ENCODE measurements at places on chromosomes 4 and X. TPM values are rescaled to one million over a fixed set of nuclear protein-coding genes. Genes with fewer than 3 reads are reported as not detected.

GIMD1 gene
- not detected for total RNA-seq

IGFBP7 gene
- total RNA-seq, result 2,270 TPM

SHOX gene
- not detected for total RNA-seq

CT45A10 gene
- total RNA-seq, result not detected

BEND2 gene
- total RNA-seq, result not detected

DNA sequence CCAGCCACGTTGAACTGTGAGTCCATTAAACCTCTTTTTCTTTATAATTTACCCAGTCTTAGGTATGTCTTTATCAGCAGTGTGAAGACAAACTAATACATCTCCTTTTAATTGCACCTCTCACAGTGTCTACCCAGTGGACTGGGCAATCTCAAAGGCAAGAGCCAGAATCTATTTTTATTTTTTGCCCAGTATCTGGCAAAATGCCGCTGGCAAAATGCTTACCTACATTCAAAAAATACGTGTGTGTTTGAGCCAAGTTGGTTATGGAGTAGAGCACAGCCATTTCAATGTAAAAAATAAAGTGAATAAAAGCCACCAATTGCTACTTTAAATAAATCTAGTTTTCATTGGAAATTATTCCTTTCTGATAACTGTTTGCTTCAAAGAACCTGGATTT lies 199.9 kb downstream of the GC start:
- DNase-seq, result no peak

GRCh38 chr4:1344696-1345095 lies 2.3 kb upstream of the UVSSA start:
- no peak for DNase-seq

DNA sequence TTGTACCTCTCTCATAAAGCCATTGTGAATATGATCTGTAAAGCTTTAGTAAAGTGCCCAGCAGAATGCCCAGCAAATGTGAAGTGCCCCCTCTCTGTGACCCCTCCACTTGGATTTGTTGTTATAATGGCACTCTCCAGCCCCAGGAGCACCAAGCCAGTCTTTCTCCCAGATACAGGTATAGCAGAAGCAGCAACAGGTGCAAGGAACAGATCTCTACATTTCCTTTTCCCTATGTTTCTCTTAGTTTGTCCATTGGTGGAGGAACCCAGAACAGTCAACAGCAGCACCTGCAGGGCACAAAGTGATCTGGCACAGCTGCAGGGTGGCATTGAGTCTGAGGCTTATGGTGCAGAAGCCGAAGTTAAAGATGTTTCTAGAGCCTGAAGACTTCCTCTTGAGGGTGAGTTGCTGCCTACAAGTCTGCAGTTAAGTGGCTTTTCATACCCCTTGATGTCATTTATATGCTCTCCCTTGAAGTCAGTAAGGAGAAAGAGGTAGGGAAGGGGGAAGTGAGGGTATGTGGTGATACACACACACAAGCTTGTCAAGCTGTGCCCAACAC lies 16.1 kb upstream of the CXCL3 start:
- no peak for DNase-seq

DNA sequence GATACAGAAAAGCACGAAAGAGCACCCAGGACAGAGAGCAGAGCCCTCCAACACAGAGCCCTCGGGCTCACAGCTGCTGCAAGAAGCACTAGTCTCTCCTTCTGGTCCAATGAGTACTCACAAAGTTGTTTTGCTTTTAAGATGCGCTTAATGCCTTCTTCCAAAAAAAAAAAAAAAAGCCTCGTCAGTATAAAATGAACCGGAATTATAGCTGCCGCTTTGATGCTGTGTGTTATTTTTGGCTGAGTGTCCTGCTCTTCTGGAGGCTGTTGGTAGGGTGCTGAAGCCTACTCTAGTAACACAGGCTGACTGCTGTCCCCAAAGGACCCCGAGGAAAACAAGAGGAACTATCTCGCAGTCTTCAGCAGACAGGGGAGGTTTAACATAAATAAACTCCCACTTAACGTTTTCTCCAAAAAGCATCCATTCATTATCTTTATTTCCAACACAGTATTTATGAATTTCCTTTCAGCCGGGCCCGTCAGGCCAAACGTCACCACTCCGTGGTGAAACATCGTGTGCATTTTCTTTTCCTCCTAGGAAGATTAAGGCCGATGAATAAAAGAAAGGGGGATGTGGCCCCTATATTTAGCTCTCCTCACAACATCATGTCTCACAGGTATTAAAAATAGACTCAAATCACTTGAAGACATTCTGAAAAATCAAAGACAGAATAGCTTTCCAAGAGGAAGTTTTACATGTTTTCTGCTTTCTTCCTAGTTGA lies 213.7 kb upstream of the PPARGC1A start:
- DNase-seq, result no peak

DNA sequence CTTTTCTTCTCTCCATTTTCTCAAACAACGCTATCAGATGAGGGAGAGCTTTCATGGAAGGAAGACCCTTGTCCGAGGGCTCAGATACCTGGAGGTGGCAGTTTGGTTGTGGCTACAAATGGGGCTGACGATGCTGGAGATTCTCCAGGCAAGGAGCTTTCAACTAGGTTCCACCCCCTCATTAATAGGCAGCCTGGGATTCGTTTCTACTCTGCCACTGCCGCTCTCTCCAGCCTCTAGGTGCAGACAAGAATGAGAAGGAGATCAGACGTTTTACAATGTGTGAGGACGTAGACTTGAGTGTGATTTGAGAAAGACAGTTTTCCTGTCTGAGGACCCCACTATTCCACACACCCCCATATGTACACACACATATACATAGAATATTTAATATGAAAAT lies 53.1 kb downstream of the ETNPPL start:
- no peak for DNase-seq

DNA sequence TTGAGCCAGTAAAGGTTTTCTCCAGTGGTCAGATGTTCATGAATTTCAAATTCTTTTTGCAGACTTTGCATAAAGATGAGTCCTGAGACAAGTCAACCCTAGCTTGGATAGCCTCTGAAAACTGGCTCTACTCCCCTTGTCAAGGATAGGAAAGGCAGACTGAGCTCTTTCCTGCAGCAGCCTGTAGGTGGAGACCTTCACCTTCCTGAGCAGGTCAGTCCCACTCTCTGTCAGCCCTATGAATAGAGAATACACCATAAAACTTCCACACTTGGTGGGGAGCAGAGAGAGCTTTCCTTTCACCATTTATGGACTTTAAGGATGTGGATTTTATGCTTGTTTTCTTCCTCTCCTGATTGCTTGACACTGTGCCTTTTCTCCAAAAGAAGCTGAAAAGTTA lies 41.9 kb downstream of the PCDH19 start:
- no peak for DNase-seq

- DNase-seq, result no peak
These were observed 8.0 kb downstream of the MSX1 start for GRCh38 chr4:4867375-4868039.

GRCh38 chr4:165540206-165540830 lies 161.5 kb downstream of the CPE start:
- DNase-seq, result no peak

- DNase-seq, result no peak
These were observed 11.5 kb upstream of the CCDC149 start for GRCh38 chr4:24924309-24924781.

- no peak for DNase-seq
These were observed 88.3 kb downstream of the CLCN4 start for GRCh38 chrX:10244915-10245622.
